Activated CD4-positive, alpha-beta T cell treated with anti-CD3 and anti-CD28 coated beads for 36 hours (primary cell): ENCODE measurements at places on chromosomes 16 and 17. TPM values are rescaled to one million over a fixed set of nuclear protein-coding genes. Genes with fewer than 3 reads are reported as not detected.

DNA sequence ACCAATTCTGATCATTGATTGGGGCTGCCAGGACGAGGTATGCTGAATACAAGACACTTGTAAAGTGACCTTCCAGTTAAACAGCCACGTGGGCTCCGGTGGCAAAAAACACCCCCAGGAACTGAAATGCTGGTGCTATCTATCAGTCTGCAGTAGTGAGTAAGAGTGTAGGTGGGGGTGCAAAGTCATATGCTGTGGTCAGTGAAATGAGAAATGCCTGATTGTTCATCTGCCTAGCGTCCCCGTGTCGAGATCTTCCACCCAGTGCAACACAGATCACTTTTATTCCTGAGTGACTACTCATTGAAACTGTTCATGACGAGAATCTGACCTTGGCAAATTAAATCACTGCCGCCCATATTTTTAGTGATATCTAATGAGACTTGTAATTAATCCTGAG lies 806.5 kb upstream of the GOT2 start:
- no peak for DNase-seq

Gene EZH1
- total RNA-seq = 28.6 TPM

Gene KRTAP16-1
- not detected for total RNA-seq

Gene LPO
- 0.14 TPM for total RNA-seq

DNA sequence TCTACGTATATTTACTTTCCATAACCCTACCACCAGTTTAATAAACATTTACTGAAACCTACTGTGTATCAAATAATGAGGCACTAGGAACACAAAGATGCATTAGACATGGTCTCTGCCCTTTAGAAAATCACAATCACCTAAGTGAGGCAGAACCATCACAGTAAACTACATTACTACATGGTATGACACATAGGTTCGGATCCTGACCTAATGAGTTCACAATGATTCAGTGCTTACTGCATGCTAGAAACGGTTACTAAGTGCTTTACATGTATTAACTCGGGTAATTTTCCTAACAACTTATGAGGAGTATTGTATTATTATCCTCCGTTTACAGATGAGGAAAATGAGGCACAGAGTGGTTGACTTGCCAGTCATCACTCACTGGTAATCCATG lies 5.2 kb upstream of the SYNRG start:
- DNase-seq = no peak

DNA sequence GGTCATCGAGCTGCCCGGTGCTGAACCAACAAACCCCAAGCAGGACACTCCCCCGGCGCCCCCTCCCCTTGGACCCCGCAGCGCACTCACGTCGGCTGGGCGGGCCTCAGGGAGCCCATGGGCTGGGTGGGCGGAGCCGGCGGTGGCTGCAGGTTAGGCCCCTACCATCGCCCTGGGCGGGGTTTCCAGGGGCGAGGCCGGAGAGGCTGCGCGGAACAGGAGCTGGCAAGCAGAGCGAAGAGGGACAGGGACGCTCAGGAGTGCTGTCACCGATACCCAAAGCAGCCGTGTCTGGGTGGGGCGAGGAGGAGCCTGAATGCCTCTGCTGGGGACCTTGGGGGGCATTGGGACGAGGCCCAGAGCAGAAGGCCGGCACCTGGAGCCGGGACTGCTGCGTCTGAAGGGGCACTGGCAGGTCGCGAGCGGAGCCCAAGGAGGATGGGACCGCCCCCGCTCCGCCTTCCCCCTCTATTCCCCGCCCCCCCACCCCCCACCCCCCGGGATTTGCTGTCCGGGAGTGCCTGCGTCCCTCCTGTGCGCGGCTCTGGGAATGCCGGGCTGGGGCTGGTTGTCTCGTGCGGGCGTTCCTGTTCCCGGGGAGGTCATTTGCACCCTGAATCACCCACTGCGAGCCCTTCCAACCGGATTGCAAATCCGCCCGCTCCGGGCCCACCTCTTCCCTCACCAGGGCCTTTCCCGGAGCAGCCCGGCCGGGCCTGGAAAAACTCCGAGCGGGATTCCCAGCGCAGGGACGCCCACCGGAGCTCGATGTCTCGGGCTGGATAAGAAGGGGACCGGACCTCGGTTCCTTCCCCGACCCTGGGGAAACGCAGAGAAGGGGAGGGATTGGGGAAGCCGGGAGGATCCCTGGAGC lies 902 bp downstream of the ARHGAP27 start:
- peak; percentile 86 for DNase-seq

GRCh38 chr16:14486520-14487303 lies 143.3 kb downstream of the PARN start:
- no peak for DNase-seq
